ENCODE measurements at places on chromosomes 13 and 19.

GRCh38 chr13:50167224-50167947, 152.1 kb downstream of the KCNRG start:
- no peak for DNase-seq

- no peak for DNase-seq
These were observed 6.4 kb downstream of the TLE5 start for GRCh38 chr19:3055741-3056416.

- DNase-seq, result no peak
These were observed 4.8 kb downstream of the MKNK2 start for GRCh38 chr19:2046046-2046907.

- peak; percentile 73 for DNase-seq
These were observed 11.9 kb upstream of the PRKD2 start for GRCh38 chr19:46728693-46729339.

GRCh38 chr19:57465680-57466381, 8.9 kb upstream of the VN1R1 start:
- no peak for DNase-seq

GRCh38 chr19:12194827-12195731, 32.2 kb downstream of the ZNF136 start:
- peak; percentile 68 for DNase-seq

DNA sequence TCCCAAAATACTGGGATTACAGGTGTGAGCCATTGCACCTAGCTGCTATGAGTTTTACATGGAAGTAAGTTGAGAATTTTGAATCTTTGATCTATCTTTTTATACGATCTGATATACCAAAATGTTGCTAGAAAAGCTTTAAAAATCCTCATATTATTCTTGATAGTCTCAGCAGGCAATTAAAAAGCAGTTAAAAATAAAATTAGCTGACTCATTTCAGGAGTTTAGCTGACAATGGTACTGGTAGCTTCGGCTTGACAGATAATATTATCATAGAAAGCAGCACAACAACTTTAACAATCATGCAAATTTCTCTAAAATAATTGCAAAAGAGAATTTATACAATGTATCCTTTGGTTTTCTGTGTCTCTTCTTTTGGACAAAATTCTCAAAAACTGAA, 9.6 kb upstream of the FOXO1 start:
- no peak for DNase-seq

- DNase-seq, result no peak
These were observed 33.0 kb upstream of the SGCG start for GRCh38 chr13:23147827-23148226.

- DNase-seq, result no peak
These were observed 4.4 kb downstream of the AKT2 start for GRCh38 chr19:40280608-40281221.

GRCh38 chr13:79799059-79799867, 318.3 kb downstream of the NDFIP2 start:
- DNase-seq, result no peak

- no peak for DNase-seq
These were observed 249.1 kb downstream of the GGACT start for GRCh38 chr13:100339411-100339940.

- no peak for DNase-seq
These were observed 3.4 kb upstream of the ZSCAN4 start for GRCh38 chr19:57665261-57665806.

DNA sequence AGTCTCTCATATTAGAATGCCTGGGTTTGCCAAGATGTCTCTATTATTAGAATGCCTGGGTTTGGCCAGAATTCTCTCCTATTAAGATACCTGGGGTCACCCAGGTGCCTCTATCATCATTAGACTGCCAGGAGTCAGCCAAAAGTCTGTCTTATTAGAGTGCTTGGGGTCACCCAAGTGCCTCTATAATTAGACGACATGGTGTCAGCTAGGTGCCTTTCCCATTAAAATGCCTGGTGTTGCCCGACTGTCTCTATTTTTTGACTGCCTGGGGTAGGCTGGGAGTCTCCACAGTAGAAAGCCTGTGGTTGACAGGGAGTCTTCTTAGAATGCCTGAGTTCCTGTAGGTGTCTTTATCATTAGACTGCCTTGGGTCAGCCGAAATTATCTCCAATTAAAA, 1536.6 kb downstream of the UQCRFS1 start:
- DNase-seq, result no peak

DNA sequence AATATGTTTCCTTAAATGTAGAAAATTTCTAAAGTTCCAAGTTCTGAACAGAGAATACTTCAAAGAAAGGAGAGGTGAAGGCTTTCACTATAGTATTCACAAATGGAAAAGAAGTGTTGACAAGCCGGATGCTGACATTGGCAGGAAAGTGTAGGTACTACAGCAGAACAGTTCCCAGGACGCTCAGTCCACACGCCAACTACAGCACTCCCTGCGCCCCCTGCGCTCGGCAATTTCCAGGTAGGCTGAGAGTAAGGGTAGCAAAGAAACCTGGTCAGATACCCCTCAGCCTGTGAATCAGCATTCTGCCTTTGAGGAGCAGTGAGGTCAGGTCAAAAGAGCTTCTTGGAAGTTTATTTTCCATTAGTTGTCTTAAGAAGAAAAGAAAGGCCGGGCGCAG, 115.3 kb downstream of the NALCN start:
- DNase-seq, result no peak

- no peak for DNase-seq
These were observed 124.1 kb downstream of the CRYL1 start for GRCh38 chr13:20401531-20401930.

- no peak for DNase-seq
These were observed 1.9 kb downstream of the ADAT3 start for GRCh38 chr19:1906985-1907562.

GRCh38 chr19:40799558-40800338, 757 bp downstream of the EGLN2 start:
- no peak for DNase-seq

DNA sequence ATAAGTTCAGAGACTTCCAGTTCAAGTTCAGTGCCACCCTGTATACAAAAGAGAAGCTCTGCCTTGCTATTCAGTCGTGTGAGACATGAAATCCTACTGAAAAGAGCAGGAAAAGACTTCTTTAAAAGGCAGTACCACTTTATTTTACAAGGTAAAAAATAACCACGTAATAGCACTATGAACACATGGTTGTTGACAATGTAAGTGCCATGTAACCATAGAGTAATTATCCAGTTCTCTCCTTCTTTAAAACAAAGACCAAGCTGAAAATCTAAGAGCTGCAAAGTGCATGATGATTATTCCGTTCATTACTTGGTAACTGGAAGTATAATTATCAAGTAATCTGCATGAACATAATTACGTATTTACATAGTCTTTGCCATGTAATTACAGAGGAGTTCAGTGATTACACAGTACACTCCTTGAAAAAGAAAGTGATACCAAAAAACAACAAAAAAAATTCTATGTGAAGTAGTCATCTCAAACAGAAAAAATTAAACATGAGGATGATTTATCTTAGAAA, 288.7 kb downstream of the EFNB2 start:
- no peak for DNase-seq
